Motor neuron (in vitro differentiated cells): ENCODE measurements at places on chromosomes 3 and 15.
A peak's percentile ranks its signal among the peaks of the same experiment; 100 is the strongest.

GRCh38 chr3:11539677-11540076 is 104.0 kb downstream of the VGLL4 start:
- peak; percentile 25 for ATAC-seq

GRCh38 chr3:188315553-188315952 is 161.6 kb downstream of the LPP start:
- ATAC-seq = no peak

GRCh38 chr15:77030048-77030927 is 35.4 kb downstream of the PSTPIP1 start:
- peak; percentile 74 for ATAC-seq

DNA sequence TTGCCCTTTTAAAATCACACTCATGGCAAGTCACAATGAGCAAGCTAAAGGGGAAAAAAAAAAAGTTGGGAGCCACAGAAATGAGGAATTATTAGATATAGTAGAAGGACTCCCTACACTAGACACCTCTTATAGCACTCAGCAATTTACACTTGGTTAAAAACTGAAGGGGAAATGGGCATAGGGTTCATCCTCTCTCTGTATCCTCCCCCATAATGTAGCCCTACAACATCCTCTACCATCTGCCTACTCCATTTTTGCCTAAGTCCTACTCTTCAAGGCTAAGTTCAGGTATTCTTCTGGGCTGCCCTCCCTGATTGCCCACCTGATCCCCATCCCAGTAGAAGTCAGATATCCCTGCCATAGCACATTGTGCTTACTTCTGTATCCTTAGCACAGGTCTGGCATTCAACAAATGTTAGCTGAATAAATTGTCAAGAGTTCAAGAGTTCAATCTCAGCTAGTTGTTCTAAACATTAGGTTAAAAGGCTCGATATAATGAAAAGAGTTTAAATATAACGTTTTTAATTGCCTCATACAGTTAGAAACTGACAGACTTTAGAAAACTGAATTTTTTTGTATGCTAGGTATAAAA is 14.5 kb downstream of the SETD2 start:
- no peak for ATAC-seq

DNA sequence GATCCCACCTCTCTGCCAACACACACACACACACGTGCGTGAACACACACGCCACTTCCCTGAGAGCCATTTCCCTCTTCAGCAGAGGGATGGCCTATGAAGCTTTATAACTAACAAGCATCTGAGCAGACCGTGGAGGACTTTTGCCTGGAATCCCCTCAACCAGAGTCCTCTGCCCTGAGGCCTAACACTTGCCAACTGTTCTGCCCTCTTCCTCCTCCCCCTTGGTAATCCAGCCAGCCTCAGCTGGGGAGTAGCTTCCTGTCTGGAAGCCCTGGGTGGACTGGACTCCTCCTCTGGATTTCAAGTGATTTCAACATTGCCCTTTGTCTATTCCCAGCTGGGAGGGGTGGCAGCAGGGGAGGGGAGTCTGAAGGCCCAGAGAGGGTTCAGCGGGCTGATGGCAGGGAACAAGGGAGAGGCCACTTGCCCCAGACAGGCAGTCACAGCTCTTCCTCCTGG is 68.4 kb upstream of the HACD2 start:
- peak; percentile 80 for ATAC-seq

DNA sequence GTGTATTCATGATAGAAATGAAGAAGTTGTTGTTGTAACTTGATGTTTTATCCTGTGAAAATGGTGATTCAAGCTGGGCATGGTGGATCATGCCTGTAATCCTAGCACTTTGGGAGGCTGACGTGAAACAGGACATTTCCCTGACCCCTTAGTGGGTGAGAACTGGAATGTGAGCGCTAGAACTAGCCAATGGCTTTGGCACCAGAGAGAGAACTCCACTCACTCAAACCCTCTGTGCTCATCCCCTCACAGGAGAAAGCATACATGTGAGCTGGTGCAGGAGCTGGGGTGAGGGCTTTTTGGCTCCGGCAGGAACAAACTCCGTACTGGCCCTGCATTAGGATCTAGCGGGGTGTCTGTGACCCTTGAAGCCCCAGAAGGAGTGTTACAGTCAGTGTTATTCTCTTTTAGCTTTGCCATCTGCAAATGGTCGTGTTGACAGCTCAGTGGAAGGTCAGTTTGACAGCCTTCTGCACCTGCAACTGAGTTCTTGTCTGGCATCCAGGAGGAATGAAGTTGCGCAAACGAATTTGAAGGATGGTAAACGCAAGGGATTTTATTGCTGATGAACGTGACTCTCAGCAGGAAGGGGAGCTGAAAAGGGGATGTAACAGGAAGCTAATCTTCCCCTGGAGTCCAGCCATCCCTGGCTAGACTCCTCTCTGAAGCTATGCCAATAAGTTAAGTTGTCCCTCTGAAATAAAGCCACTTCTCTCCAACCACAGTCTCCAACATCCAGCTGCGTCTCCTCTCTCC is 1016.6 kb upstream of the CADM2 start:
- ATAC-seq = no peak

DNA sequence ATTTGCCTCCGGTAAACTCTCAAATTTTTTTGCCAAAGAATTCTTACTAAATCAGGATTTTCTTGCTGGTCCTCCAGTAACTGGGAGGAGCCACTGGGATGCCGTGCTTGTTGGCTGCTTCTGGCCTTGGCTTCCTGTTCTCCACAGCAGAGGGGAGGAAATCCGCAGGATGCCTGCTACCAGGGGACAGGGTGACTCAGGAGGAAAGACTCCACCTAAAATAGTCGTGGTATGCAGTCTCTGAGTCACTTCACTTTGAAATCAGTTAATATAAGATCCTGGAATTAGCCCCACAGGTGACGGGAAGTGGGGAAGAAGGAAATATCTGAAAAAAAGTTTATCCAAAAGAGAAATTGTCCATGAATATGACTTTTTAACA is 6.5 kb upstream of the TM4SF18 start:
- no peak for ATAC-seq

- ATAC-seq = no peak
These were observed 141.9 kb downstream of the LPP start for GRCh38 chr3:188295876-188296275.

- ATAC-seq = no peak
These were observed 672.3 kb downstream of the CADM2 start for GRCh38 chr3:85631070-85631469.
